ENCODE measurements at places on chromosomes 1 and 21. TPM values are rescaled to one million over a fixed set of nuclear protein-coding genes. Genes with fewer than 3 reads are reported as not detected.

Gene GJC2
- total RNA-seq = 1.1 TPM

Gene HTR6
- total RNA-seq = 0.16 TPM

Gene STIL
- total RNA-seq = 9.4 TPM

Gene CLIC6
- total RNA-seq = 0.31 TPM

- no peak for DNase-seq
Measured at GRCh38 chr1:101522486-101522885, 285.7 kb downstream of the S1PR1 start.

- DNase-seq = peak; percentile 73
Measured at GRCh38 chr21:42939582-42940413, 14.4 kb upstream of the ERVH48-1 start.

Data from occipital lobe (tissue), 3 donors.